Activated CD4-positive, alpha-beta T cell treated with anti-CD3 and anti-CD28 coated beads for 36 hours (primary cell): ENCODE measurements at places on chromosomes 5 and 9.

GRCh38 chr5:61450493-61451279 lies 118.6 kb downstream of the ZSWIM6 start:
- DNase-seq, result no peak

DNA sequence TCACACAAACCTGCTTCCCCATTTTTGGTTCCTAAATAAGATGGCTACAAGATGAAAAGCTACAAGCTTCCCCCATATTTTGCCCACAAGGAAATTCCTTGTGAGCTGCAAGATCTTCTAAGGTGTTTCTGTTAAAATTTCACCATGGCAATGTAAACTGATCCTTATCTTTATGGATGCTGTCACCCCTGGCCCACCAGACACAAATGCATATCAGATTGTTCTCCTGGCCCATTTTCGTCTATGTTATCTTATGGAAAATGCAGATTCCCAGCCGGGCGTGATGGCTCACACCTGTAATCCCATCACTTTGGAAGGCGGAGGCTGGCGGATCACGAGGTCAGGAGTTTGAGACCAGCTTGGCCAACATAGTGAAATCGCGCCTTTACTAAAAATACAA lies 65.1 kb upstream of the IL6ST start:
- DNase-seq, result no peak

DNA sequence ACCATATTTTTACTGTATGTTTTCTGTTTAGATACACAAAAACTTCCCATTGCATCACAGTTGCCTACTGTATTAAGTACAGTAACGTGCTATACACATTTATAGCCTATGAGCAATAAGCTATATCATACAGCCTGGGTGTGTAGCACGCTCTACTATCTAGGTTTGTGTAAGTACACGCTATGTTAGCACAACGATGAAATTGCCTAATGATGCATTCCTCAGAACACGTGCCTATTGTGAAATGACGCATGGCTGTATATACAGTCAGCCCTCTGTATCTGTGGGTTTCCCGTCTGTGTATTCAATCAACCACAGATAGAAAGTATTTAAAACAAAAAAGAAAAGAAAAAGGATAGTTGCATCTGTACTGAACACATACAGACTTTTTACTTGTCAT lies 64.2 kb downstream of the SGCD start:
- DNase-seq, result no peak

DNA sequence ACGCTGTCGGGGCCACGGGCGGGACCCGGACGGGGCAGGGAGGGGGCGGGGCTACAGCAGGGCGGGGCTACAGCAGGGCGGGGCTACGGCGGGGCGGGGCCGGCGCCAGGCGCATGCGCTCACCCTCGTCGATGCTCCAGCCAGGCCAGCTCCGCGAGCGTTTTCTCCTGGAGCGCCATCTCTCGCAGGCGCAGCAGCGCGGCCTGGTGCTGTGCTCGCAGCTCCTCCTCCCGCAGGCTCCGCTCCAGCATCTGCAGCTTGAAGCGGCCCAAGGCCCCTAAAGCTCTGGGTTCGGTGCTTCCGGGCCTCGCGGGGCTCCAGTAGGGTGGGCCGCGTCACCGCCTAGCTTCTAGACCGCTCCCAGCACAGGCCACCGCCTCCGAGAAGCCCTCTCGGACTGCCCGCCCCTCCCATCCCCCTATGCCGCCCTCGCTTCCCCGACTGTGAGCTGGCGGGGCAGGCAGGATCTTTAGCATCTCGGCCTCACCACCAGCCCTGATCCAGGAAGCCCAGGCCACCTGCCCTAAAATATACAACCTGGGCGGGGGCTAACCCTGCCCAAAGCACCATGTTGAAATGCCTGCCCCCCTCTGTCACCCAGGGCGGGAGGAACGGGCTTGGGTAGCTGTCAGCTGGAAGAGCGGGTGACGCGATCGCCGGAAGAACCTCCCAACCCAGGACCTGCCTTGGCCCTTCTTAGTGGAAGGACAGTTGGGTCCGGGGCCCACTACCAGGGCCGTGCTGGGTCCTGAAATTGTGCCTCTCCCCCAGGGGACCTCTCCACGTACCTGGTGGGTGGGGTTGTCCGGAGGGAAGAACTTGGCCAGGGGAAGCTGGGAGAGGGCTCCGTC lies 21.9 kb upstream of the QSOX2 start:
- peak; percentile 92 for DNase-seq

- DNase-seq, result no peak
Measured at GRCh38 chr9:86178503-86178902, 79.1 kb upstream of the GOLM1 start.

- DNase-seq, result no peak
Measured at GRCh38 chr5:27318701-27319100, 280.3 kb upstream of the CDH9 start.

DNA sequence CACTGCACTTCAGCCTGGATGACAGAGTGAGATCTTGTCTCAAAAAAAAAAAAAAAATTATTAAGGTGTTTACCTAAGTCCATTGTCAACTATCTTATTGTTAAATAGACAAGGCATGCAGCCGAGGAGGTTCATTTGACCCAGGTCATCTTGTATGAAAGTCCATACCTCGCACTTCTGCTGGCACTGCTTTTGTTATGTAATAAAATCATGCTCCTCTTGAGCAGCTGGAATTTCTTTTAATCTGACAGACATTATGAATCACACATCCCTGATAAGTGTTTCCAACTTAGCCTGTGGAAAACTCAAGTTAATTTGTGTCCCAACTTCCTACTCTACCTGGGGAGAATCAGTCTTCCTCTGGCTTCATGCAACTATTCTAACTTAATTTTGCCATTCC lies 315.6 kb upstream of the KLF4 start:
- no peak for DNase-seq

- DNase-seq, result no peak
Measured at GRCh38 chr9:131259916-131260597, 16.3 kb downstream of the FAM78A start.

- DNase-seq, result no peak
Measured at GRCh38 chr5:14178671-14179211, 35.6 kb downstream of the TRIO start.

- no peak for DNase-seq
Measured at GRCh38 chr5:125813221-125813974, 609.8 kb upstream of the GRAMD2B start.

GRCh38 chr9:89522261-89522958 lies 24.5 kb upstream of the SEMA4D start:
- DNase-seq, result peak; percentile 86

DNA sequence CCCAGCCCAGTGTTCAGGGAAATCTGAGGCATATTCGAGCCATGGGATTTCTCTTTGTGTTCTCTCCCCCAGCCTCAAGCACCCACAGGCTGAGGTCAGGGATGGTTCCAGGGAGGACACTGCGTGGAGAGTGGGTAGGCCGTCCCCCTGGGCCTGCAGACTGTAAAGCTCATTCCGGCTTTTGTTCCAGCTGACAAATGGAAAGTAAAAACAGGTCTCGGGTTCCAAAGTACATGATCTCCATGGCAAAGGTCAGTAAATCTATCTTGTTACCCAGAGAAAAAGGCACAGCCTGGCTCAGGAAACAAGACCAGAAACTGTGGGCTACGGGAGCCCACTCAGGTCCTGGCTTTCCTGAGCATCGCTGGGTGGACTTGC lies 116.2 kb downstream of the ROR2 start:
- DNase-seq, result no peak

DNA sequence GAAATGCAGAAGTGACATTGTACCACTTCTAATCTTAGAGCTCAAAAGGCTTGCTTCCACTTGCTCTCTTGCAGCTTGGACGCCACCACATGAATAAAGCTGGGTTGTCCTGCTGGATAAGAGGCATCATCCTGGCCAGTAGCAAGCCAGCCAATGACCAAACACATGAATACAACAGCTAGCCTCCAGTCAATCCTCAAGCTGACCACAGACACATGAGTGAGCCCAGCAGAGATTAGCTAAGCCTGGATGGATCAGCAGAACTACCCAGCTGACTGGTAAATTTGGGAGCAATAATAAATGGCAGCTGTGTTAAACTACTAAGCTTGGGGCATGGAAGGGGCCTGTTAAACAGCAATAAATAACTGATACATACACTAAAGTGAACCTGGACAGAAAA lies 121.1 kb upstream of the SLC12A2 start:
- no peak for DNase-seq

DNA sequence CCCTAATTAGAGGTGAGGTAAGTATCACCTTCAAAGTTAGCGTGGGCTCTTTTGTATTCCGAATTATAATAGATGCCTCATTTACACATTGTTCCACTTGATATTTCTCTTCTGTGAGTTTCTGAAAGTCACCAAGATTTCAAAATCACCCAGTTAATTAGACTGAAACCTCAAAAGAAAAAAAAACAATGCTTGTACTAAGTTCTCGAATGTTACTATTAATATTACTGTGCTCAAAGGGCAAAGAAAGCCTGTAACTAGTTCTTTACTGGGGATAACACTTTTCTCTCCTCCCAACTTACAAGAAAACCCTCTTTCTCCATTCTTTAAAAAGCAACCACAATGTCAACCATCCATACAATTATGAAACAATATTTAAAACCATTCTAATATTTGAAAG lies 98.5 kb downstream of the STRBP start:
- no peak for DNase-seq

DNA sequence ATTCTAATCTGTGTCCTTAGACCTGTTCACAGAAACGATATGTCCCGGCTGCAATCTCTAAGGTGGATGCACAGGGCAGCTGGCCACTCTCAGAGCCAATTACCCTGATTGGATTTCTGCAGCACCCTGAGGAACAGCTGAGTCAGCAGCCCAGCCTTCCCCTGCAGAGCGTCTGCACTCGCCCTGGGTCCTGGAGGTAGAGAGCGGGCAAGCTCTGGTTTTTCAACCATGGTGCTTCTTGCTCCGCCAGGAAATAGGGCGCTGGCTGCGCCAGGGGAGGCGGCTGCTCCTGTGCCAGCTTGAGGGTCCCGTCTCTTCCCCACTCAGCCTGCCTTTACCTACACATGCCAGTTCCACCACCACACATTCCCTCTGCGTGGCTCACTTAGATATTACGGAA lies 19.2 kb downstream of the NDUFS6 start:
- no peak for DNase-seq

DNA sequence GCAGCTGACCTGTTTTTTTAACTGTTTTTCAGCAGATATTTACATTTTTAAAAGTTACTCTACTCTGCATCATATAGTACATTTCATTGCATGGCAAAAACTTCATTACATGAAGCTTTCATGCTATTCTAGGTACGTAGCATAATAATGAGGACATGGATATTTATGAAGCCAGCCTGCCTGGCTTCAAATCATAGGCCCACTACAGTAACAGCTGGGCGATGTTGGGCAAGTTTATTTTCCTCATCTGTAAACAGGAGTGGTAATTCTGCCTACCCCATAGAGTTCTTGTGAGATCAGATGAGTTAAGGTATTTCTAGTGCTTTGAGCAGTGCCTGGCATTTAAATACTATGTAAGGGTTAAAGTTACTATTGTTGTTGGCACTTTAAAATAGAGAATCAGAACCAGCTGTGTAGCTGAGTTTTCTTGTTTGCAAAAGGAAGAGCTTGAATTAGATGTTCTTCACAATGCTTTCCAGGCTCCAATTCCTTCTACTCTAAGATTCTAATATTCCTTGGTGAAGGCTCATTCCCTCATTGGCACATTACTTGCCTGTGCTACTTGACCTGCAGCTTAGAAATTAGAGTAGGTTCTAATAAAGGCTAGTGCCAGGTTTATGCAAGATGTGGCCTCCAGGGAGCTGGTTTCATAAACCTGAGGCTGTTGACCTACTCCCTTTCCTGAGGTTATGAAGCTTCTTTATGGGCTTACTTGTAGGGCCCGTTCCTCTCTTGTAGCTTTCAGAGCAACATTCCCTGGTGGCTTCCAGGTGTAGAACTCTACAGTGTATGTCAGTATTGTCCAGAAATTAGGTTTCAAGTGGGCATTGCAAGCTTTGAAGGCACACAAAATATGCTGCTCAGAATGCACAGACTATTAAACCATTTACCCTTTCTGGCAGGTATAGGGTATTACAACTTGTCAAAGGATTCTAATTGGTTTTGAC lies 14.5 kb downstream of the ANP32B start:
- DNase-seq, result no peak

DNA sequence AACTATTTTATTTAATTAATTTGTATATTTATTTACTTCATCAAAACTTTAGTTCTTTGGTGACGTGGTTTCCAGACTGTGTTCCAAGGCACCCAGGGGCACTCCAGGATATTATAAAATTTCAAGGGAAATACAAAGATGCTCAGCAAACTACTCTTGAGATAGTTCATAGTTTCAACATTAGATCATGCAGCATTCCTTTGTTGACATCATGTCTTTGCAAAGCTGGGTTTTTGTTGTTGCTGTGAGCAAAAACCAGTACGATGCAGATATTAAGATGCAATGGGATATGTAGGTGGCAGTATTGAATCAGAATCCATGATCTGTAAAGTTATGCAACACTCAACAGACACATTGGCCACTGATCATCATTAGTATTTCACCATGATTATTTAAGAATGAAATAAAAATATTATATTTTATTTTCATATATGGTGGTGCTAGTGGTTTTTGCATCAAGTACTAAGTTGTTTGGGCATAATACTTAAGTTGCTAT lies 219.7 kb downstream of the ADCY2 start:
- no peak for DNase-seq

DNA sequence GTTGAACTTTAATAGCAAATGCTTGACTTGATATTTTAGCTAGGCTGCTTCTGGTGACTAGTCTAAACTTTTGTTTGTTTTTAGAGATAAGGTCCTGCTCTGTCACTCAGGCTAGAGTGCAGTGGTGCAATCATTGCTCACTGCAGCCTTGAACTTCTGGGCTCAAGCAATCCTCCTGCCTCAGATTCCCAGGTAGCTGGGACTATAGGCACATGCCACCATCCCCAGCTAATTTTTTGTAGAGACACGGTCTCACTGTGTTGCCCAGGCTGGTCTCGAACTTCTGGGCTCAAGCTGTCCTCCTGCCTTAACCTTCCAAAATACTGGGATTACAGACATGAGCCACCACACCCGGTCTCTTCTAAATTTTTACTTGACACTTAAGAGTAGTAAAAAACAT lies 20.7 kb downstream of the CDC37L1 start:
- DNase-seq, result no peak

GRCh38 chr5:56323505-56323904 lies 90.4 kb upstream of the ANKRD55 start:
- DNase-seq, result peak; percentile 51

GRCh38 chr5:97163360-97163764 lies 19.7 kb downstream of the RIOK2 start:
- DNase-seq, result no peak

DNA sequence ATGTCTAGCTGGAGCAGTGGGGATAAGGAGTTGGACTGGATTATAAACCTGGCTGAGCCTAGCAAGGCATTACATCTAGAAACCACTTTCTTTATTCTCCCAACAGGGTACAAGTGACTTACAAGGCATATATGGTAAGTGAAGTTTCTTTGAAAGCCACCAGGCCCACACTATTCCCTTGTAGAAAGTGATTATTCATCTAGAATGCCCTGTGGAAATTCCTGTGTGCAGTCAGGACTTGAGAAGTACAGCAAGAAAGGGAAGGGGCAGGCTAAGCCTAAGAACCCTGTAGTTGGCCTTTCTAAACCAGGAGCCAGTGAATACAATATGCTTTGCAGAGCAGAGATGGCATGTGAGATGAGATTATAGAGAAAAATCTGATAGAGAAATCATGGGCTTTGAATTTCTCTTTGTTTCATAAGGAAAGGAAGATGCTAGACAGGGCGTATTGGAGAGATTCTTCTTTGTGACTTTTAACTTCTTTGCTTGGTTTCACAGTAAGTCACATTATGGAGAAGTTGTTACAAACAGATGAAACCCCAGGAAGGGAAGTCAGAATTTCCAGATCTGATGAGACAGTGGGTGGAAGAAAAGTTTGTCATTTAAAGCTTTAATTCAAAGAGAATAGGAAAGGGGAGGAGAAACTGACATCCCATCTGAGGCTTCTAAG lies 321.7 kb downstream of the NDUFS4 start:
- DNase-seq, result no peak

- no peak for DNase-seq
Measured at GRCh38 chr9:95438561-95439357, 78.0 kb downstream of the PTCH1 start.
